ENCODE measurements at places on chromosomes 4 and X.

DNA sequence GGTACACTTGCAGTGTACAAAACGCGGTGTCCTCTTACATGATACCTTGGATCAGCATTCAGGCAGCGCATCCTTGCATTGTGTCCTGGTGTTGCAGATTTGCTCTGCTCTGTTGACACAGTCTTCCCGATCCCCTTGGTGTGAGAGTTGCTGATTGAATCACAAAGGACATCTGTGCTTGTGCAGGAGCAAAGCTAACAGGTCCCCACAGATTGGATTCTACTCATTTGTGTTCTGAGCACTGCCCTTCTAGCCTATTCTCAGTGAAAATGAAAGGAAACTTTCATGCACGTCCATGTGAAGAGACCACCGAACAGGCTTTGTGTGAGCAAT, 171.4 kb downstream of the FRMPD4 start:
- no peak for DNase-seq

- DNase-seq: no peak
These were observed 30.6 kb upstream of the PLAC1 start for GRCh38 chrX:134688839-134689238.

GRCh38 chrX:17242470-17242869, 132.5 kb upstream of the NHS start:
- DNase-seq: peak; percentile 55

DNA sequence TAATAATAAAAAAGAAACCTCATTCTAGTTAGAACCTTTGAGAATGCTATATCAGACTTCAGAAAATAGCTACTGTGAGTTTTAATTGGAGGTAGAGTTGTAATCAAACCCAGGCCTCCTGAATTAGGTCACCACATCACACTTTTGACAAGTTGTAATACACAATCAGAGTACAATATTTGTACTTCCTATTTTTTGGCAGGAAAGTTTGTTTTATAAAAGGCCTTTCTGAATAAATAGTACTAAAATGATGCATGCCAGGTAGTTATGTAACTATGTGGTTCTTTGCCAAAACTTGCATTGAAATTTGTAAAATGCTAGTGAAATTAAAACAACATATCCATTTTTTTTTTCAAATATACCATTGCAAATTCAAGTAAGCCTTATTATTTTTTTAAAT, 26.8 kb downstream of the ADH7 start:
- no peak for DNase-seq

- DNase-seq: no peak
These were observed 27.9 kb downstream of the SLC4A4 start for GRCh38 chr4:71366766-71367165.

DNA sequence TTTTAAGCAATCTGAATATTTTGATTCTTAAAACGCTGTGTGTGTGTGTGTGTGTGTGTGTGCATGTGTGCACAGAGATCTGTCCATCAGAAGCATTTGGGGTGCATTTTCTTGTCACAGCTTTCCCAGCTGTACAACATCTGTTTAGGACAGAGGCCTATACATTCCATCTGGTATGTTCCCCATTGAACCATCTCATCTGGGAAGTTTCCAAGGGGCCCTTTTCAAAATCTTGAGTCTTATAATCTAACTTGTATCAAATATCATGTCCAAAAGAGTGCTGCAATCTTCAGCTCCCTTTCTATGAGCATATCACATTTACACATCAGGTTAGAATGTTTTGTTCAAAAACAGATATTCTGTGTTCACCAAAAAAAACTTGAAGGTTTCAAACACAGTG, 16.5 kb upstream of the MID1 start:
- no peak for DNase-seq

GRCh38 chrX:42290608-42291007, 367.3 kb upstream of the CASK start:
- DNase-seq: no peak

GRCh38 chr4:29722253-29722652, 997.9 kb upstream of the PCDH7 start:
- no peak for DNase-seq

- no peak for DNase-seq
These were observed 682.4 kb upstream of the PABPC4L start for GRCh38 chr4:134883831-134884449.

DNA sequence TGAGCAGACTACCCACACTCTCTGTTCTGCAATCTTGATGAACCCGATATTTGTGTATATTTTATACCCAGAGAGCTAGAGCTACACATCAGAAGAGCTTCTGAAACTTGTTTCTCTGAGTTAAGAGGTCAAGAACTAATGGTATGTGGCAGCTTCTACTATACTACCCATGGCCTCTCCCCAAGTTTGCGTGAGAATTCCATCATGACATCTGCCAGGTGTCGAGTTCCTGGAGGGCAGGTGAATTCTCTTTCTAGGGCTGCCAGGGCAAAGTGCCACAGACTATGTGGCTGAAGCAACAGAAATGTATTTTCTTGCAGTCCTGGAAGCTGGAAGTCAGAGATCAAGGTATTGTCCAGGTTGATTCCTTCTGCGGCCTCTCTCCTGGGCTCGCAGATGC, 4.4 kb downstream of the SORCS2 start:
- no peak for DNase-seq

DNA sequence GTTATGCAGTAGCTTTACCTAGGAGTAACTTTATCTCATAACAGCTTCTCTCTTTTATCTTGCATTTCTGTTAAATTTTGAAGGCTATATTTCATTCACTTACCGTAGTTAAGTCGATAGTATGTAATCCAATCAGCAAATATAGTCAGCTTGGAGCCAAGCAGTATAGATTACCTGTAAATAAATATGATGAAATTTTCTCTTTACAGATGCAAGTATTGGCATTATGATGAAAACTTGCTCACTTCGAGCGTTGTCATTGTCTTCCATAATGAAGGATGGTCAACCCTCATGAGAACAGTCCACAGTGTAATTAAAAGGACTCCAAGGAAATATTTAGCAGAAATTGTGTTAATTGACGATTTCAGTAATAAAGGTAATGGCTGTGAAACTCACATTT, 42.3 kb downstream of the HMGB2 start:
- no peak for DNase-seq

- DNase-seq: peak; percentile 76
These were observed 147.7 kb downstream of the SH3KBP1 start for GRCh38 chrX:19739683-19740082.

GRCh38 chrX:137569470-137569891, 3.6 kb downstream of the ZIC3 start:
- no peak for DNase-seq

DNA sequence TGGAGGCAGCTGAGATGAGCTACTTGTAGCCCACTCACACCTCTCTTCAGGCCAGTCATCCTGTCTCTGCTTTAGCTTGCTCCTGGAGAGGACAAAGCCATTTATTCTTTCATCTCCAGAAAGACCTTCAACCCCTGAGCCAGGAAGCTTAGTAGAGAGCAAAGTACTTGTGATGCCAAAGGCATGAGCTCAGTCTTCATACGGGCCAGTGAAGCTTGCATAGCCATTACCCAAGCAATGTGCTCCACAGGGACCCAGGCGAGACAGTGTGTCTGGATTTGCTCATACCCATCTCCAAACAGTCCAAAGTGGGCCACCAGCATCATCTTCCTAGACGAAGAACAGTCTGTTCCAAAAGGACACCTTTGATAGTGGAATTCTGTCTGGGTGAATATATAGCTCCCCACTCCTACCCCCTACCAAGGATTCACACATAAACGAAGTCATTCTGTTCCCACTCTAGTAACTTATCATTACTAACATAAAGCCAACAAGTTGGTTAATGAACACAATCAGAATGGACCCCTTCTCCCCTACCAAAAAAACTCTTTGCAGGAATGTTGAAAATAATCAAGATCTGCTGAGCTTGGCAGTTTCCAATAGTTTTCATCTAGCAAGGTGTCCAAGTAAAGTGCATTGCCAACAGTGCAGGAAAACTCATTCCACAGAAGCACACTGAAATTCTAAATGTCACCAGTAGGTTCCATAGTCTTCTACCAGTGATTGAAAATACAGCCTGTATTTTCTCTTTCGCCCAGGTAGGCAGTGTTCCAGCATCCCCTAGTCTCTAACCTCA, 6.7 kb downstream of the TNMD start:
- no peak for DNase-seq

DNA sequence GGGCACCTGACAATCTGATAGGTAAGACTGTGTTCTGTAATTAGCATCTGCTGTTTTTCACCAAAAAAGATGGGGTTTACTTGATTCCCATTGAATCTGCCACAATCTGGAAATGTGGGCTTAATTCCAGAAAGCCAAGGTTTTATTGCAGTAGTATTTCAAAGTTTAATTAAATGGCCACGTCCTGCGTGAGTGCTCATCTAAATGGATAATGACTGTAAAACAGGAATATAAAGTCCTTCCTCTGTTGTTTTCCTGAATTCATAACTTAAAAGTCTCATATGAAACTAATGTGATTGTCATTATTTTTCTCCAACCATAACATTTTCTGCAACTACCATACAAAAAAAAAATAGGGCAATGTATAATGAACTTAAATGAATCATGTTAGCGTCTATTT, 2.4 kb downstream of the PGM2 start:
- no peak for DNase-seq

GRCh38 chrX:68084765-68085164, 348.5 kb downstream of the OPHN1 start:
- DNase-seq: no peak

- DNase-seq: no peak
These were observed 565.4 kb downstream of the GRXCR1 start for GRCh38 chr4:43457866-43458265.

DNA sequence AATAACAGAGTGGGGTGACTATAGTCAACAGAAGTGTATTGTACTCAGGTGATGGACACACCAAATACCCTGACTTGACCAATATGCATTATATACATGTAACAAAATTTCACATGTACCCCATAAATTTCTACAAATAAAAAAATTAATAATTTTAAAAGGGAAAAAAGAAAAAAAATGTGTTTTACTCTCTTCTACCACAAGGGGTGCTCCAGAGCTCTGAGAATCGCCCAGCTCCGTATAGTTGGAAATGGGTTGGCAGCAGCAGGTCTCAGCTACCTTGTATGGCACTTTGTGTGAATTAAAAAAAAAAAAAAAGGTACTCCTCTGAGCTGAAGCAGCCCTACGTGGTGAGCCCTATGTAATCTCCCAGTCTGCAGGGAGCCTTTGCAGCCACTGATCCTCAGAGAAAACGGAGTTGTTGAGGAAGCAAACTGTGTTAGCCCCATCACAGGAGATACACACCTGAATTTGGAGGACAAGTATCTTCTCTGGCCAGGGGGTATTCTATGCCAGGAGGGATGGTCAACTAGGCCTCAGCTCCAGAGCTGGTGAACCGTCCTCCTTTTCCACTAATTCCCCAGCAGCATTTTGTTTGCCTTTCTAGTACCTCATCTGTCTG, 17.2 kb upstream of the POLA1 start:
- DNase-seq: peak; percentile 8

GRCh38 chr4:80903020-80903419, 127.5 kb upstream of the BMP3 start:
- DNase-seq: no peak

Measured in erythroblast (primary cell).